ENCODE measurements at places on chromosomes 1 and 21.

DNA sequence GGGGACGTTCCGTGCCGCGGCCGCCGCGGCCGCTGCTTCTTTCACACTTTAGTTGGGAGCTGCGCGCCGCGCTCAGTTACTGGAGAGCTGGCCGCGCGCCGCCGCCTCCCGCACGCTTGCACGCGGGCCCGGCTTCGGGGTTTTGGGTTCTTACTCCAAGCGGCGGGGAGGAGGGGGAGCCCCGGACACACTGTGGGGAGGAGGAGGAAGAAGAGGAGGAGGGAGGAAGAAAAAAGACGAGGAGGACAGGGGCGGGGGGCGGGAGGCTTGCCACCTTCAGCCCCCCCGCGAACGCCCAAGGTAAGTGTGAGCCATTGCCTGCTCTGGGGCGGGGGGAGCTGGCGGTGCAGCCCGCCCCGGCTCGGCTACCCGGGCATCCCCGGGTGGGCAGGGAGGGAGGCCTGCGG lies 243 bp downstream of the C1orf21 start:
- DNase-seq: no peak

DNA sequence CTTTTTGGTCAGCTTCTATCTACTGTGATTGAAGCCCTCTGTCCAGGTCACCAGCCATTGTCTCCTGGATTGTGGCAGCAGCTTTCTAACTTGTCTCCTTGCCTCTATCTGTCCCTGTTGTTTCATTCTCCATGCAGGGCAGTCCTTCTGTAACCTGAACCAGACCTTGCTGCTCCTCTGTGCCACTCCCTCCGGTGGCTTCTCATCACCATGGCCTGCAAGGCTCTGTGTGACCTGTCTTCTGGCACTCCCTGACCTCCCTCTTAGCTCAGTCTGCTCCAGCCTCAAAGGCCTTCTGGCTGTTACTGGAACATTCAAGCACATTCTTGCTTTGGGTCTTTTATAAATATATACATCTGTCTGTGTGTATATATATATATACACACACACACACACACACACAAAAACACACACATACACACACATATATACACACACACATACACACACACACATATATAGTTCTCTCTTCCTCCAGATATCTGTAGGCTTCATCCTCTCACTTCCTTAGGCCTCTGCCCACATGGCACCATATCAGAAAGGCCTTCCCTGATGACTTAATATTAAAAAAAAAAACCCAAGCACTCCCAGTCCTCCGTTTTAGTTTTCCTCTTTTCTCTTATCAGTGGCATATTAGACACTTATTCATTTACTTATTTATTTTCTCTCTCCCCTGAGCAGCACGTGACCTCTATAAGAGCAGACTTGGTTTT lies 21.2 kb upstream of the JUN start:
- DNase-seq: no peak

DNA sequence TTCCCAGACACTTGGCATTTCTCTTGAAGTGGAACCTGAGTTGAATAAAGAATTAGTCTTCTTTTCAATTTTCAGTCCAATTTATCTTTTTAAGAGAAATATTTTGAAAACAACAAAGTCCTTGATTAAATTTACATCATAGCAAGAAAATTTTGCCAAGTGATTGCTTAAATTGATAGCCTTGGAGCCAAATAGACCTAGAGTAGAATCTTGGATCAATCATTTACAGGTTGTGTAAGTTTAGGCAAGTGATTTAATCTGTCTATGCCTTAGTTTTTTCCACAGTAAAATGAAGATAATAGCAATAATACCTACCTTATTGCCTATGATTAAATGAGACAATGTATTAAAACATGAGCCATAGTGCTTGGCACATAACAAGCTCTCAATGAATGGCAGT lies 113.9 kb downstream of the LHX9 start:
- no peak for DNase-seq

GRCh38 chr1:27122652-27123051 lies 32.3 kb downstream of the SLC9A1 start:
- no peak for DNase-seq

- DNase-seq: no peak
These were observed 167.1 kb downstream of the LYPLAL1 start for GRCh38 chr1:219340796-219341195.

DNA sequence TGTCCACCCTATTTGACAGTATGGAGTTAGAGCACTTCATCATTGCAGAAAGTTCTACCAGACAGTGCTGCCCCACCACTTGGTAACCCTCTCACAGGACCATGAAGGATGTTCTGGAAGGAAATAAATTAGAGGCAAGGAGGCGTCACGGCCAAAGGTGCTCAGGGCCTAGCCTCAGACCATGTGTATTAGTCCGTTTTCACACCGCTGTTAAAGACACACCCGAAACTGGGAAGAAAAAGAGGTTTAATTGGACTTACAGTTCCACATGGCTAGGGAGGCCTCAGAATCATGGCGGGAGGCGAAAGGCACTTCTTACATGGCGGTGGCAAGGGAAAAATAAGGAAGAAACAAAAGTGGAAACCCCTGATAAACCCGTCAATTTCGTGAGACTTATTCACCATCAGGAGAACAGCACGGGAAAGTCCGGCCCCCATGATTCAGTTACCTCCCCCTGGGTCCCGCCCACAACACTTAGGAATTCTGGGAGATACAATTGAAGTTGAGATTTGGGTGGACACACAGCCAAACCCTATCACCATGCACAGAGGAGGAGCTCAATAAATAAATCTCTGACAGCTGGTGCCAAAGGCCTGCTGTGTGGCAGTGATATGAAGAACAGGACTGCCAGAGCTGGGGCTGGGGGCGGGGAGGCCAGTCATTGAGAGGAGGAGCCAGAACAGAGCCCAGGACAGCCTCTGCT lies 75.8 kb downstream of the FHAD1 start:
- no peak for DNase-seq

All from activated CD4-positive, alpha-beta T cell treated with anti-CD3 and anti-CD28 coated beads, Interleukin-2, amount 50 U/mL, for 16 hours (primary cell).